ENCODE measurements at places on chromosomes 1 and 21.

GRCh38 chr1:94284476-94284875, 47.1 kb upstream of the ARHGAP29 start:
- no peak for DNase-seq

GRCh38 chr1:170853867-170854266, 81.5 kb upstream of the MROH9 start:
- no peak for DNase-seq

- DNase-seq = no peak
Measured at GRCh38 chr1:5286244-5286643, 631.8 kb downstream of the AJAP1 start.

DNA sequence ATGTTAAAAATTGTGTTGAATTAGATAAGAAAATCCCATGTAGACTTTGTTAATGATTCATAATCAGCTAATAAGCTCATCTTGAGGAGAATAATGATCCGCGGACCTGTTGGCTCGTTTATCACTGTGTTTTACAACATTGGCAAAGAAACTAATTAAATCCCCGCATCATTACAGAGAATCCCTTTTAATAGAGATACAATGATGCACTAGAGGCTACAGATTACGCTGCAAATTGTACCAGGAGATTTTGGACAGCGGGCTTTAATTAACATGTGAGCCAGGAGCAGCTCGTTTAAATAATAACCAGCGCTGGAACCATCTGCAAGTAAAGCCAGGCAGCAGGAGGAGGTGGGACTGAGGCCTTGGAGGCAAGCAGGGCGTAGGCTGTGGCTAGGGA, 280.3 kb upstream of the POU3F1 start:
- DNase-seq = no peak

GRCh38 chr1:180908074-180908765, 4.5 kb upstream of the KIAA1614 start:
- DNase-seq = no peak

DNA sequence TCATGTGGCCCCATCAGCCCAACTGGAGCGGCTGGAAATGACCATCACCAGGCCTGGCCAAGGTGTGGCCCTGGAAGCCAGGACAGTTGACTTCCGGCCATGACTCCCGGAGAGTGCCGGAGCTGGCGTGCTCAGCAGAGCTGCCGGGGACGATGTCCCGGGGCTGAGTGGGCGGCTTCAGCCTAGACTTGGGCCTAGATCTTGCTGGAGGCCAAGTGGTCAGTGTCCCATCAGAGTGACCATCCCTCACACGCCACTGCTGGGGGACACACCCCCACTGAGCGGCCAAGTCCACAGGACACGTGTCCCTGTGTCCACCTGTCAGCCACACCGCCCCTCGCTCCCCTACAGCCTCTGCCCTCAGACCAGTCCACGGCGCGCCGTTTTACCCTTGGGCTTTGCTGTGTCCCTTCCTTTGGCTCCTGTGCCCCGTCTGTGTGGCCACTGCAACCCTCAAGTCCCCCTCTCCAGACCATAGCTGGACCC, 4.0 kb downstream of the FAAP20 start:
- DNase-seq = no peak

DNA sequence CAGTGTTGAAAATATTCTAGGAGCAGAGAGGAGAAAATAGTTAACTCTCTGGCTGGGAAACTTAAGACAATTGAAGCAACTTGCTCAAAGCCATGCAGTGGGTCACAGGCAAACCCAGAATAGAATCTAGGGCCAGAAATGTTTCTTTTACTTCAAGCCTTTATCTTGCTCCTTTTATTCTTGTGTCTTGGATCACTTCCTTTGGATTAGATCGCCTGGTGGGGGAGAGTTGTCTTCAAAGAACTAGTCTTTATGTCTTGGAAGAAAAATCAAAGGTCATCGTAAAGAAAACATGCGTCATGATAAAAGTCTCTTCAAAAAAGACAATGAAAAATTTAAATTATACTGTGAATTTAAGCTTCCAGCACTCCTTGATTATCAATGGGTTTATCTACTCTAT, 493.6 kb upstream of the USP24 start:
- no peak for DNase-seq

- no peak for DNase-seq
Measured at GRCh38 chr21:39220150-39220549, 36.9 kb upstream of the PSMG1 start.

DNA sequence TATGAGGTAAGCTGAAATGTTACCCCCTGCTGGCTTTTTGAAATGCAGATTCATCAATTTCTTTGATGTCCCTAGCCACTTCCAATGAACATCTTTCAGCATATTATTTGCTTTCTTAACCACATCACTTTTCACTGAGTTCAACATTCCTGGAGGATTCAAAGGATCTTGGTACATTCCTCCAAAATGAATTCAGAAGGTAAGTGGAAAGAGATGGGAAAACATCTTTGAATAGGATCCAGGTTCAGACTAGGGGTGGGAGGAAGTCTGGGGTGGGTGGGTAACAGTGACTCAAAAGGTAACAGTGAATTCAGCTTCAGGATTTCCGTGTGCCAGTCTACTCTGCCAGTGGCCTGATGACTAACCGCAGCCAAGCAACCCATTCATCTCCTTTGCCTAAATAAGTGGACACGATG, 180.7 kb downstream of the ZC3H11B start:
- no peak for DNase-seq

DNA sequence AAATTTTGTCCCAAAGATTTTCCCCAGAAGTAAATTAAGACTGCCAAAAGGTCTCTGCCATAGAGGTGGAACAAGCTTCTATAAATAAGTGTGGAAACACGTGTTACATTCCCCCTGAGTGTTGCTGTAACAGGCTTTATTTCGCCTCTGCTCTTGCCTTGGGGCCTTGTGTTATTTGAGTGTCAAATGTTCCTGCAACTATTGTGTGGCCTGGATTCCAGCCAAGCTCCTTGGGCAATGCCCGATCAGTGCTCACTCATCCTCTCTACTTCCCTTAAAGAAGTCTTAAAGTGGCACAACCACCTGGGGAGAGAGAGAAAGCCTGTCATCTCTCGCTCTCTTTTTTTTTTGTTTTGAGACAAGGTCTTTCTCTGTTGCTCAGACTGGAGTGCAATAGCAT, 156.7 kb downstream of the NR5A2 start:
- DNase-seq = no peak

DNA sequence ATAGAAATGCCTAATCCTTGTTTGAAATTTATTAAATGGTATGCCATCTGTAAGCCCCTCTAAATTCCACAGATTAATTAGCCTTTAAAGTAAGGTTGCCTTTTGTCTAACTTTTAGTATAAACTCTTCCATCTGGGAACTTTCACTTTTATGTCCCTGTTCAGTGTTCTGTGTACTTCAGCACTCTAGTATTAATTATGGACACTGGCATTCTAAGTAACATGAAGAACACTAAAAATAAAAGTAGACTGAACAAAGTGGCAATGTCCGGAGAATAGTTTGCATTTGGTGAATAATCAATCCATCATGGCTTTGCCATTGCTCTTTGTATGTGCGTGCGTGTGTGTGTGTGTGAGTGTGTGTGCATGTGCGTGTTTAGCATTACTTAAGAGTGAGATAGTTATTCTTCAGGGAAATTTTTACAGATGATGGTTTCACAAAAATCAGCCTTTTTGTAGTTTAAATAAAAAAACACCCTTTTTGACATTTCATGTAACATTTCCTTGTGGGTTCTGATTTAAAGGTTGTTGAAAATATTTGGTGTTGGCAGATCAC, 51.1 kb downstream of the ATF6 start:
- DNase-seq = no peak
